Endothelial cell of umbilical vein (primary cell): ENCODE measurements at places on chromosomes 13 and 19. TPM values are rescaled to one million over a fixed set of nuclear protein-coding genes. Genes with fewer than 3 reads are reported as not detected.

- no peak for DNase-seq
- no peaks in the 10 kb centered on the region for H3K27me3 ChIP-seq
- no peaks in the 10 kb centered on the region for H3K4me1 ChIP-seq
- no peak overlapping the region for H3K4me3 ChIP-seq
- H3K27ac ChIP-seq: no peak overlapping the region
- peaks cover 42% of the 10 kb centered on the region for H3K36me3 ChIP-seq
These were observed 8.2 kb downstream of the FXYD5 start for GRCh38 chr19:35162471-35163326.

- no peak overlapping the region for H3K27ac ChIP-seq
- peaks cover 4% of the 10 kb centered on the region for H3K4me1 ChIP-seq
- no peak overlapping the region for H3K4me3 ChIP-seq
- no peaks in the 10 kb centered on the region for H3K27me3 ChIP-seq
These were observed 10.7 kb downstream of the PRKACA start for GRCh38 chr19:14106840-14107239.

GRCh38 chr13:94123557-94123956, 355.9 kb downstream of the DCT start:
- no peak for DNase-seq
- no peaks in the 10 kb centered on the region for H3K27me3 ChIP-seq
- no peaks in the 10 kb centered on the region for H3K36me3 ChIP-seq
- no peak overlapping the region for H3K4me3 ChIP-seq
- no peaks in the 10 kb centered on the region for H3K4me1 ChIP-seq

Gene ZNF766
- total RNA-seq: 8.9 and 9.1 TPM in 2 replicates

Gene CD177
- total RNA-seq: 0.18 TPM in 1 of 2 replicates, not detected in the other

Gene DMRTC2
- total RNA-seq: not detected in 2 replicates

Gene C13orf42
- total RNA-seq: not detected in 2 replicates

Gene DCT
- not detected in 2 replicates for total RNA-seq
